ENCODE measurements at places on chromosomes 11 and 22.

- DNase-seq, result no peak
Measured at GRCh38 chr11:116386118-116386699, 386.6 kb downstream of the BUD13 start.

GRCh38 chr22:22578702-22579424 is 19.8 kb upstream of the PRAME start:
- DNase-seq, result no peak

DNA sequence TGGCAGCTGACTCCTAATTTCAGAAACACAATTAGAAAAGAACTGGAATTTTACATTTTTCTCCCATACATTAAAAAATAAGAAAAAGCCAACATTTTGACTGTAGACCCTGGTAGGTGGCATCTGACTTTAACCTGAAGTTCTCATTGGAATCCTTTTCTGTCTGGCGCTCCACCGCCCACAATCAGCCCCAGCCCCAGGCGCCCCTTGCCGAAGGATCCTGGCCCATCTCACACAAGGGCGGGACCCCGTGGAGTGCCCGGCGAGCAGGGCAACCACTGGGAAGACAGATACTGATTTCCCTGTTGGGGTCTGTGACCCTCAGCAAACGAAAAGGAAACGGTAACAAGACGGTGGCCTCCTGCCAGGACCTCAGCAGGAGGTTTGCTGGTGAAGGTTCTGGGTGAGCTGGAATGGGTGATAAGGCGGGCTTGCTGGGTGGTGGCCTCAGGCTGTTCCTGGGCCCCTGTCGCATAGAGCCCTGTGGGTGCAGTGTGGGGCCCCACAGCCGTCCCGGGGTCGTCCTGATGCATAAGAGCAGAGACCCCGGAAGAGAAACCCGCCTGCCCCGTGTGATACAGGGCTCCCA is 15.7 kb downstream of the TSPO start:
- no peak for DNase-seq

- peak; percentile 57 for DNase-seq
Measured at GRCh38 chr22:19429950-19430889, 1.3 kb downstream of the HIRA start.

DNA sequence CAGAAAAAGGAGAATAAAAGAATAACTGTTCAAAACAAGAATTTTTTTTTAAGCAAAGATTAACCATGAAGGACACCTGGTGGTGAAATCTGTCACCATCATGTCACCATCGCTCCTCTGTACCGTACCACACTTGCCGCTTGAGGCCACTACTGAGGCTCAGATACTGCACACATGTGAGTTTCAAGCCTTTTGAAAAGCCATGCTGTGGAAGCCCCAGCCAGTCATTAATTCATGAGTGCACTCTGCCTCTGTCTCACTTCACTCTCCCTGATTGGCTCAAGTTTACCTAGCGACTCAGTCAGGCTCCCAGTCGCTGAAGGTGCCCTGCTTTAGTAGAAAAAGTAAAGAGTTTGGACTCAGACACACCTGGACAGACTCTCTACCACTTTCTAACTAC is 6.6 kb upstream of the MS4A12 start:
- no peak for DNase-seq

DNA sequence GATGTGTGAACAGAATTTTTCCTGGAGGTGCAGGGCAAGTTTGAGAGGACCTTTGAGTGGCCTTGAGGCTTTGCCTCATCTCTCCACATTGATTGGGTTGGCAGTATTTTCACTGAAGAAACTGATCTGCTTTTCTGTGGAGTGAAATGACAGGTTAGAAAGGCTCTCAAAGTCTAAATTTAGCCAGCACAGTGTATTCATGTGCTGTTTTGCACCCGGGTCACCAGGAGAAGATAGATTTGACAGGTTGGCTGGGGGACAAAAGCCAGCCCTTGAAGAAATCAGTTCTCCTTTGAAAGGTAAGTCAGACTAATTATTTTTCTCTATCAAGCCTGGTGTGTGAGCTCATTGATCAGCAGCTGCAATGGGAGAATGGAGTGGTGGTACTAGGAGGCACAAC is 152.9 kb downstream of the DBX1 start:
- no peak for DNase-seq

Measured in CD4-positive, alpha-beta T cell treated with Interleukin-17A for 4 hours (primary cell).